Mesenchymal stem cell (in vitro differentiated cells and primary cell): ENCODE measurements at places on chromosomes 6 and 20.

DNA sequence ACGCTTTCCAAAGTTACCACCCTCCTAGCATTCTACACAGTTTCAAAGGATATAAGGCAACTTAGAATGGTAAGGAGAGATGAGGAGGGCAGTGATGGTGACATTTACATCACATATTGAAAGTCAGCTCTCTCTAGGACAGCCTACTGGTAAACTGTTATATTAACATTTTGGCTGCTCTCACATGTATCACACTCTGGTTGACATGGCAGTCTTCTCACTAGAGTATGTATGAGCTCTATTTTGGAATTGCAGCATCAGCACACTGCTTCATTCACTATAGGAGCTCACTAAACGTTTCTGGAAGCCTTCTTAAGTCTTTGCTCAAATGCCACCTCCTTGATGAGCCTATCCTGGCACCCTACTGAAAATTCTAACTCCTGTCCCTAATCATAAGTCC is 135.7 kb upstream of the ENPP5 start:
- H3K4me1 ChIP-seq: no peaks in the 10 kb centered on the region
- DNase-seq: no peak

DNA sequence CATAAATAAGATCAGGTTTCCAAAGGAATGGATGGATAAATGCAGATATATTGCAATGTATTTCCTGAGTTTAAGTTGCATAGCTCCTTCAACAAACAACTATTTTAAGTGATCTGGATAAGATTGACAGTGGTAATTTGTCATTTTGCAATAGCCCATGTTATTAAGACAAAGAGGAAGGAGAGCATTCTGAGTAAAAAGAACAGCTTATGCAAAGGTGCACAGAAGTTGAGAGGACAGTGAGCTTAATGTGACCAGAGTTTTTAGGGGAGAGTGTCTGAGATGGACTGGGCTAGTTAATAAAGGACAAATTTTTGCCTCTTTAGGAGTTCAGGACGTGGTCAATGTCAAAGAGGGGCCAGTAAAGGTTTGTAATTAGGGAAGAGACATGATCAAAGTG is 48.8 kb upstream of the FBXO30 start:
- no peak overlapping the region for H3K4me3 ChIP-seq
- no peak overlapping the region for H3K27ac ChIP-seq
- no peaks in the 10 kb centered on the region for H3K27me3 ChIP-seq
- no peak for DNase-seq
- peaks cover 7% of the 10 kb centered on the region for H3K36me3 ChIP-seq

DNA sequence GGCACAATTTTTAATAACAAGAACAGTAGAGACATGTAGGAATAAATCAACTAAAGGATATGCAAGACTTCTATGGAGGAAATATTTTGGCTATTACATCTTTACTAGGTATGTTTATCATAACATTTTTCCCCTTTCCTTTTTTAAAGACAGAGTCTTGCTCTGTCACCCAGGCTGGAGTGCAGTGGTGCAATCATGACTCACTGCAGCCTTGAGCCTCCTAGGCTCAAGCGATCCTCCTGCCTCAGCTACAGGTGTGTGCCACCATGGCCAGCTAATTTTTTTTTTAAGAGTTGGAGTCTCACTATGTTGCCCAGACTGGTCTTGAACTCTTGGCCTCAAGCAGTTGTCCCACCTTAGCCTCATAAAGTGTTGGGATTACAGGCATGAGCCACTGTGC is 37.0 kb downstream of the AKAP7 start:
- no peaks in the 10 kb centered on the region for H3K36me3 ChIP-seq
- peak; percentile 18 for DNase-seq

GRCh38 chr6:99390896-99391295 is 3.1 kb downstream of the COQ3 start:
- no peak overlapping the region for H3K27ac ChIP-seq
- no peaks in the 10 kb centered on the region for H3K27me3 ChIP-seq
- no peak for DNase-seq
- no peak overlapping the region for H3K4me3 ChIP-seq
- H3K4me1 ChIP-seq: peaks cover 2% of the 10 kb centered on the region

DNA sequence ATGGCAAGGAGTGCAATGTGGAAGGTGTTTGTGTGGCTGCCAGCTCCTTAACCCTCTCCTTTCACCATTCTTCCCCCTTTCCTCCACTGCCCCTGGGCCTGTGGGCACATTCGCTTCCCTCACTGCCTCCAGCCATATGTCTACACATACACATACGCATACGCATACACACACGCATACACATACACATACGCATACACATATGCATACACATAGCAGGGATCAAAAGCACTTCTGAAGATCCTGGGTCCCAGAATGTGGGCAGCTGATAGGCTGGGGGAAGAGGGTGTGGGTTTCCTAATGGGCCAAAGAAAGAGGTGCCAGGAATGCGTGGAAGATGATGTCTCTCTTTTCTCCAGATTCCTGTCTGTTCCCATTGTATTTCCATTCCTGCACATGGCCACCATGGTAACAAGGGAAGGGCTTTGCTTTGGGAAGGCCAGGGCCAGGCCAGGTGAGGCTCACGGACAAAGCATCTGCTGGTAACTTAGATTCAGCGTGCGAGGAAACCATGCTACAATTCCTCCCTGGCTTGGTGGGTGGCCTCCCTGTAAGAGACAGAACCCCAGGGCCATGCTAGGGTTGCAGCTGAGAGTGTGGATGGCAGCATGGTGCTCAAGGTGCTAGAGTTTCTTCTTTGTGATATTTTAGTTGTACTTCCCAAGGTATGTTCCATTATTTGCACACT is 44.8 kb upstream of the GTSF1L start:
- no peaks in the 10 kb centered on the region for H3K4me1 ChIP-seq
- H3K4me3 ChIP-seq: no peak overlapping the region
- no peak overlapping the region for H3K27ac ChIP-seq
- H3K36me3 ChIP-seq: no peaks in the 10 kb centered on the region
- no peak for DNase-seq

GRCh38 chr20:53964501-53965253 is 105.7 kb downstream of the BCAS1 start:
- H3K36me3 ChIP-seq: no peaks in the 10 kb centered on the region
- DNase-seq: no peak
- no peak overlapping the region for H3K27ac ChIP-seq
- H3K4me3 ChIP-seq: no peak overlapping the region

DNA sequence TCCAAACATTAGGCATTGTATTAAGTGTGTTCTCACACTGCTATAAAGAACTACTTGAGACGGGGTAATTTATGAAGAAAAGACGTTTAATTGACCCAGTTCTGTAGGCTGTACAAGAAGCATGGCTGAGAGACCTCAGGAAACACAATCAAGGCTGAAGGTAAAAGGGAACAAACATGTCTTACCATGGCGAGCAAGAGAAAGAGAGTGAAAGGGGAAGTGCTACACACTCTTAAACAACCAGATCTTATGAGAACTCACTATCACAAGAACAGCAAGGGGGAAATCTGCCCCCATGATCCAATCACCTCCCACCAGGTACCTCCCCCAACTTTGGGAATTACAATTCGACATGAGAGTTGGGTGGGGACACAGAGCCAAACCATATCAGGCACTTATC is 86.6 kb upstream of the TOP1 start:
- no peaks in the 10 kb centered on the region for H3K4me1 ChIP-seq
- no peak overlapping the region for H3K4me3 ChIP-seq
- H3K27me3 ChIP-seq: peaks cover 6% of the 10 kb centered on the region
- no peak for DNase-seq
- H3K27ac ChIP-seq: no peak overlapping the region

DNA sequence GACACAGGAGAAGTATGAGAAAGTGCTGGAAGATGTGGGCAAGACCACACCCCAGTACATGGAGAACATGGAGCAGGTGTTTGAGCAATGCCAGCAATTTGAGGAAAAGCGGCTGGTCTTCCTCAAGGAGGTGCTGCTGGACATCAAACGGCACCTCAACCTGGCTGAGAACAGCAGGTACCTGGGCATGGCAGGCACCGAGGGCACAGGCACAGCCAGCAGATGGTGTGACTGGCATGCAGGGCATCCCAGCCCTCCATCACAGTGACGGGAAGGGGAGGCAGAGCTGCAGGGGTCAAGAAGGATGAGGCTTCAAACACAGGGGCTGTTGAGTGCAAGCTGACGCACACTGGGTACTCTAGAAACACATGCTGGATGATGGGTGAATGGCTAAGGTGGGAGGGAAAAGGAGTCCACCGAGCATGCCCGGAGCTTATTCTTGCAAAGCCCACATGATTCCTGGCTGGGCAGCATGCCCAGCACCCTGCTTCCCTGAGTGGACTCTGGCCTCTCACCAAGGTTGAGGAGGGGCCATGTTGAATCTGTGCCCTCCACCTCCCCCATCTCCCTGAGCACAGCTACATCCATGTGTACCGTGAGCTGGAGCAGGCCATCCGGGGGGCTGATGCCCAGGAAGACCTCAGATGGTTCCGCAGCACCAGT is 26.3 kb downstream of the SPDEF start:
- H3K4me3 ChIP-seq: no peak overlapping the region
- DNase-seq: no peak
- no peak overlapping the region for H3K27ac ChIP-seq
- no peaks in the 10 kb centered on the region for H3K36me3 ChIP-seq

- H3K27me3 ChIP-seq: peaks cover 49% of the 10 kb centered on the region
- H3K27ac ChIP-seq: no peak overlapping the region
- no peak for DNase-seq
- H3K36me3 ChIP-seq: no peaks in the 10 kb centered on the region
These were observed 147.8 kb downstream of the SYCP2 start for GRCh38 chr20:59785669-59785959.

GRCh38 chr6:126069449-126069848 is 83.1 kb downstream of the TRMT11 start:
- no peak overlapping the region for H3K4me3 ChIP-seq
- no peaks in the 10 kb centered on the region for H3K4me1 ChIP-seq
- H3K27me3 ChIP-seq: no peaks in the 10 kb centered on the region

DNA sequence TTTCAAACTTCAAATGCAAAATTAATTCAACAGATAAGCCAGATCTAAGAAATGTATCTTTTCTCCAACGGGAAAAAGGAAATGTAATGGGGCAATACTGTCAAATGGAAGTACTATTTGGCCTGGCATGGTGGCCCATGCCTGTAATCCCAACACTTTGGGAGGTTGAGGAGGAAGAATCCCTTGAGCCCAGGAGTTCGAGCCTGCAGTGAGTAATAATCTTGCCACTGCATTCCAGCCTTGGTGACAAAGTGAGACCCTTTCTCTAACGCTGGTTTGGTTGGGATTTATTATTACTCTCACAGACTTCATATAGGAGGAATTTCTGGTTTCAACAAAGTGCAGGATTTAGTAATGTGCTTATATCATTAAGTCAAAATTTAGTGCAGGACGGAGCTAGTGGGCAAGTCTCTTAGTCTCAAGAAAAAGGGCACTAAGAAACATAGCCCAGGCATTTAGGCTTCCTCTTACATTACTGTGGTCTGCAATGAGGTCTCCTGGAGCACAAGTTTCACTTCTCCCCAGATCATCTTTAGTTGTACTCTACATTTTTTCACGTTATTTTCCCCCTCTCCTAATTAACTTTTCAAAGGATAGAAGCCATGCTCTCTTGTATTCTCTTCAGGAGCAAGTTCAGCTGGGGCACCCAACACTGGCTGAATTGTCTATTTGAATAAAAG is 23.1 kb downstream of the TRIM27 start:
- no peak overlapping the region for H3K4me3 ChIP-seq
- H3K36me3 ChIP-seq: peaks cover 26% of the 10 kb centered on the region
- DNase-seq: no peak
- H3K4me1 ChIP-seq: peaks cover 3% of the 10 kb centered on the region
- H3K27ac ChIP-seq: no peak overlapping the region

DNA sequence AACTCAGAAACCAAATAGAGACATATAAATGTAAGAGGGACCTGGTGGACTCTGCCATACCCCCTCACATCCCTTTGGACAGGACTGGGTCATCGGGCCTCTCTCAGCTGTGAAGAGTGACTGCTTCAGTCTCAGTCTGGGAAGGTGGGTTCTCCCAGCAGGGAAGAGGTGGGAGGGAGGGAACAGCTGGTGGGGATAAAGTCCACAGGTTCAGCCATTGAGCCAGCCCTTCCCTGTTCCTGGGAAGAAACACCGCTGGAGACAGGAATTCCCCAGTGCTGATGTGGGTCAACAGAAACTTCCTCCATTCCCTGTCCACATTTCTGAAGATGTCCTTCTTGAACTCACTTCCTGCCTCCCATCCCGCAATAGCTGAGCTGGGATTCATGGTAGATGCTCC is 209.2 kb upstream of the PMEPA1 start:
- no peak overlapping the region for H3K4me3 ChIP-seq
- no peak for DNase-seq
- H3K27ac ChIP-seq: no peak overlapping the region
- H3K36me3 ChIP-seq: no peaks in the 10 kb centered on the region
- H3K4me1 ChIP-seq: no peaks in the 10 kb centered on the region

DNA sequence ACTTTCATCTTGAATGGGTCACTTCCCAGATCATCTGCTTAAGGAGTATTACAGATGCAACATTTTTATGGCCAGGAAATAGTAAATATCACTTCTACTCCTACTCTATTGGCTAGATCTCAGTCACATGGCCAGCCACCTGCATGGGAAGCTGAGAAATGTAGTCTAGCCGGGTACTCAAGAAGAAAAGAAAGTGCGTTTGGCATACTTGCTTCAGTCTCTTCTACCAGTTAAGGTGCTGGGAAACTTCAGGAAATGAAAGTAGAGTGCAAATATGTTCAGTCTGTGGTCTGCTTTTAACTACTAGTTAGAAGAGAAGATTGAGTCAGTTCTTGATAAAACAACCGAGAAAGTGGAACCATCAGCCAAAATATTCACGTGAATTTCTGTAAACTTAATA is 129.2 kb downstream of the PDSS2 start:
- no peaks in the 10 kb centered on the region for H3K36me3 ChIP-seq
- H3K27ac ChIP-seq: no peak overlapping the region
- H3K27me3 ChIP-seq: no peaks in the 10 kb centered on the region
- H3K4me1 ChIP-seq: no peaks in the 10 kb centered on the region
- no peak overlapping the region for H3K4me3 ChIP-seq

DNA sequence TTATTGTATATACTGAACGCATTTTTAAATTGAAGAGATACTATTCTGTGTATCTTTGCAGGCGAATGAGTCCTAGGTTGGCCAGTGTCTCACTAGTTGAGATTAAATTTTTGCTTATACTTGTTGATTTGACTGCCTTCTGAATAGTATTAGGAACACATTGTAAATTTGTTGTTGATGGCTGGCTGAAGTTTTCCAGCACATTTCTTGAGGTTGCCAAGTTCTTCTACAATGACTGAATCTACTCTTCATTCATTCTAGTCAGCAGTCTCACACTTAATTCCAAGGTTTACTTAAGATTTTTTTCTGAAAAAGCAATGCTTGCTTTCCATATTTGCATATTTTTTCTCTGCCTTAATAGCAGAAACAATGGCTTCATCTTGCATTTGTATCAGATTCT is 151.7 kb downstream of the ZFAND3 start:
- no peak for DNase-seq
- peaks cover 8% of the 10 kb centered on the region for H3K36me3 ChIP-seq
- H3K27ac ChIP-seq: no peak overlapping the region
- no peak overlapping the region for H3K4me3 ChIP-seq
- no peaks in the 10 kb centered on the region for H3K4me1 ChIP-seq
